ENCODE measurements at places on chromosomes 16 and 17.

DNA sequence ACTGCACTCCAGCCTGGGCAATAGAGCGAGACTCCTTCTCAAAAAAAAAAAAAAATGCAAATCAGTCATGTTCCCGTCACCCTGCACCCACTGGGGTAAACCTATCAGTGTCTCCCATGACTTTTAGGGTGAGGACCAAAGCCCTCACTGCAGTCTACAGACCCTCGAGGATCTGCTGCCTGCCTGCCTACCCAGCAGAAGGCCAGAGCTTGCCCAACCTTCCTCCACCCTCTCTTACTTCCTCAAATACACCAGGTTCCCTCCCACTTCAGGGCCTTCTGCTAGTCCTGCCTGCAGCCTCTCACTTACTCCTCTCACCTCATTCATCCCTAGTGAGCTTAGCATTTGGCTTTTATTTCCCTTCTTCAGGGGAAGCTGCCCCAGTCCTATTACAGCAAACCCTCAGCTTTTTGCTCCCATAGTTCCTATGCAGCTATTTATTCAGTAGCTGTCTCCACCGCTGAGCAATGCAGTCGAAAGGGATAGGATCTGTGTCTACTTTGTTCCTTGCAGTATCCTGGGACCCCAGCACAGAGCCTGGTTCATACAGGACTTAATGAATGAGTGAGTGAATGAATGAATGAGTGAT lies 17.8 kb upstream of the TOB1 start:
- DNase-seq: no peak

DNA sequence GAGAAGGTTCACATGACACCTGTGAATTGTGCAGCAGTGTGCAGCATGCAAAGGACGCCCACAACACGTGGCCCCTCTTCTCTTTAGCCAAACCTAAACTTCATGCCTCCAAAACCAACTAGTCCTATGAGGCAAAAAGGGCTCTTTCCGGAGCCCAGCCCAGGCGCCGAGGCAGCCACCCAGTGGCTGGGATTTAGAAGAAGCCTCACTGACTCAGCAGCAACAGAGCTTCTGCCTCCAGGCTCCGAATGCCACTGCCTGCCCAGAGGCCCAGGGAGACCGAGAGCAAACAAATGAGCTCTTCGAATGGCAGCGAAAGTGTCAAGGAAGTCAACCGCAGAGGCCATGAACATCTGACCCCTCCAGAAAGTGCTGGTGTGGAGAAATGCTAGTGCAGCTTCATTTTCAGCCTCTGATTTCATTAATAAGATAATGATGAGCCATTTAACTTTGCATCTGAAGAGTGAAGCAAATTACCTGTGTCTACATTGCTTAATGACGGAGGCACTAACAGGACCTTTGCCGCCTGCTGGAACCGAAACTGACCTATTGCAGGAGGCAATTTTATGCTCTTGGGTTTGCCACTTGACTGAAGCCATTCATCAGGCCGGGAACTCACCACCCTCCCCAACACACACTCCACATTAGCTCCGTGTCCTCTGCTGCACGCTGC lies 157.7 kb upstream of the RPL38 start:
- no peak for DNase-seq

DNA sequence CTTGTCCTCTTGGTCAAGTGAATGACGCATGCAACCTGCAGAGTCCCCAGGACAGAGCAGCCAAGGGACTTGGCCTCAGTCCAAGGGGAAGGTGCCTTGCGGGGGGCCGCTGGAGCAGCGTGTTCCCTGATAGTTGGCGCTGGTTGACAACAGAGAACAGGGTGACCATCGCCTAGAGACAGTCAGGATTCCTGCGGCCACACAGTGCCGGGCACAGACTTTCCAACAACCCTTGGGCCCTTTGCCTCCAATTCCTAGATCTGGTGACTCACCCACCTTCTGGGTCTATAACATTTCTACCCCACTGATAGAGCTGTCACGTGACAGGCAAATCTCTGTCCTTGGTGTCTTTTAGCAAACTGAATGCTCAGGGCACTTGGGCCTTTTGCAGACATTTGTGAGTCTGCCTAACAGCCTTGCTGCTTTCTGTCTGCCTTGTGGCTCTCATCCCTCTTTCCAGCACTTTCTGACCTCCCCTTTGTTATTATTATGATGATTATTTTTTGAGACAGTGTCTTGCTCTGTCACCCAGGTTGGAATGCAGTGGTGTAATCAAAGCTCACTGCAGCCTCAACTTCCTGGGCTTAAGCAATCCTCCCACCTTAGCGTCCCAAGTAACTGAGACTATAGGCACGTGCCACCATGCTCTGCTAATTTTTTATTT lies 11.9 kb upstream of the TEDC2 start:
- no peak for DNase-seq

DNA sequence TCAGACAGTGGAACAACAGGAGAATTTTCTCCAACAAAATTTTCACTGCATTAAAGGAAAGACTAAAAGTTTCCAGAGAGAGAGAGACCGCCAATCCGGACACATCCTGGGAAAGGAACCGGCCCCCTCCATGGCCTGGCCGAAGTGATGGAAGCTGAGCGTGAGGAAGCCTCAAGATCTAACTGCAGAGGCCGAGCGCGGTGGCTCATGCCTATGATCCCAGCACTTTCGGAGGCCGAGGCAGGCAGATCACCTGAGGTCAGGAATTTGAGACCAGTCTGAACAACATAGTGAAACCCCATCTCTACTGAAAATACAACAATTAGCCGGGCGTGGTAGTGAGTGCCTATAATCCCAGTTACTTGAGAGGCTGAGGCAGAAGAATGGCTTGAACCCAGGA lies 3.9 kb downstream of the CTRB2 start:
- no peak for DNase-seq

DNA sequence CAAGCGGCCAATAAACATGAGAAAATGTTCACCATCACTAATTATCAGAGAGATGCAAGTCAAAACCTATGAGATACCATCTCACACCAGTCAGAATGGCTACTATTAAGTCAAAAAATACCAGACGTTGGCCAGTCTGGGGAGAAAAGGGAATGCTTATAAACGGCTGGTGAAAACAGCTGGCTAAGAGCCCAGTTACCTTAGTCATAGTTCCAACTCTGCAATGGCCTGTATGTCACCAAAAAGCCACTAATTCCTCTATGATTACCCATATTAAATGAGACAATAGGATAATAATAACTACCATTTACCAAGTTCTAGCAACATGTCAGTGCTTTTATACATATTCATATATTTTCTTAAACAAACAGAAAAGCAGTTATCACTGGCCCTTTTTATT lies 42.9 kb upstream of the CDRT4 start:
- no peak for DNase-seq

GRCh38 chr17:31413874-31414549 lies 22.5 kb downstream of the RAB11FIP4 start:
- no peak for DNase-seq

GRCh38 chr16:51129105-51129504 lies 22.0 kb downstream of the SALL1 start:
- no peak for DNase-seq

GRCh38 chr17:4782652-4783051 lies 3.5 kb downstream of the VMO1 start:
- no peak for DNase-seq

DNA sequence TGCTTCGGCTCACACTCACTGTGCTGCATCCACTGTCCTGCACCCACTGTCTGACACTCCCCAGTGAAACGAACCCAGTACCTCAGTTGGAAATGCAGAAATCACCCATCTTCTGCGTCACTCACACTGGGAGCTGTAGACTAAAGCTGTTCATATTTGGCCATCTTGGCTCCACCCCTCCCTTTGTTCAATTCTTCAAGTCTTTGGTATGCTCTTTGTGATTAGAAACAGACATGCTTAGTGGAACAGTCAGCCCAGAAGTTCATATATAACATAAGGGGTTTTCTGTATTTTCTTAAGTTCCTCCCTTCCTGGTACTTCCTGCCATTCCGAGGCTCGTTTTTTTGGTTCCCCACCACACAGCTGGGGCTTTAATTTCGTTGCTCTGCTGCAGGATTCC lies 398.5 kb upstream of the DYNLRB2 start:
- DNase-seq: no peak

- no peak for DNase-seq
Observed at GRCh38 chr17:78731904-78732303, 50.2 kb downstream of the CYTH1 start.

DNA sequence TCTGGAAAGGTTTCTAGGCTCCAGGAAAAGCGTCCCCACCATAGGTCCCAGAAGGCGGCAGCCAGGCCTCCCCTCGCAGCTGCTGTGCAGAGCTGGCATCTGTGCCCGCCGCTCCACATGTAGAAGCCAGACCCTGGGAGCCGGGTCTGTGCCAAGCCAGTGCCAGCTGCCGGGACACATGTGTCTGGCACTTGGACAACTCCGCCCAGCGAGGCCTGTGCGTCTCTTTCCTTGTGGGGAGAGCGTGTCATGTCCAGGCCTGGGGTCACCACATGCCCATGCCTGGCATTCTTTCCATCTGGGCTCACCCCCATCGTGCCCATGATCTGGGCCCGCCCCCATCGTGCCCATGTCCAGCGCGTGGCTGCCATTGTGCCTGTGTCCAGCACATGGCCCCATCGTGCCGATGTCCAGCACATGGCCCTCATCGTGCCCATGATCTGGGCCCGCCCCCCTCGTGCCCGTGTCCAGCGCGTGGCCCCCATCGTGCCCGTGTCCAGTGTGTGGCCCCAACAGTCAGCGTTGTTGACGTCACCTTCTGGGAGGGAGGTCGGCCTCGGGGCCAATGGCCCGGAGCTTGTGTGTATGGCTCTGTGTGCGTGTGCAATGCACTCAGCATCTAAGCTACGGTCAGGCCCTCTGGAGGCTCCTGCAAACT lies 13.3 kb upstream of the ACSF3 start:
- no peak for DNase-seq

DNA sequence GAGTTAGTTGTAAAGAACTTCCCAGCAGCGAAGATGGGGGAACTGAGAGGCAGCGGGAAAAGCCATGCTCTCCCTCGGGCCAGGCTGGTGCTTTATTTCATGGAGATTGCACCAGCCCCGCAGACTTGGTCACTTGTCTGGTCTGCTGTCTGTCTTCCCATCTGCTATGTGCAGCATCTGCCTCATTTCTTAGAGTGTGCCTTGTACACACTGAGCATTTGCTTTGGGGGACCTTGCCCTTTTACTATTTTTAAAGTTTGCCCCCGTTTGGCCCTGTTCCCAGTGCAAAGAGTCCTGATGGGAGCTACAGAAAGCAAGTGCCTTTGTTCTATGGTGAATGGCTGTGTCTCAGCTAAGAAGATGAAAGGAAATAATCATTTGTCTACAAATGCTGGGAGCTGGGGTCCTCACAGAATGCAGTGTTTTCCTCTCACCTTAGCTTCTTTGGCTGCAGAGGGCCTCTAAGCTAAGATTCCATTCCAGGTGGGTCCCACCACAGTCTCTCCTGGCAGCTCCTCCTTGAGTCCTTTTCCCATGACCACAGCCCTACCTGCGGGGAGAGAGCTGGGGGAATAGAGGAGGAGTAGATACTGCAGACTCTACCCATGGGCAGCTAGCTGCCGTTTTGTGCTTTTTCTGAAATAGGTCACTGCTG lies 25.1 kb upstream of the CNOT1 start:
- no peak for DNase-seq
